ENCODE measurements at places on chromosomes 2 and 18.

- no peak for DNase-seq
Measured at GRCh38 chr2:158533009-158533408, 76.3 kb downstream of the PKP4 start.

- no peak for DNase-seq
Measured at GRCh38 chr2:66982766-66983165, 414.4 kb upstream of the ETAA1 start.

GRCh38 chr2:43481927-43482542 is 113.8 kb downstream of the THADA start:
- no peak for DNase-seq

DNA sequence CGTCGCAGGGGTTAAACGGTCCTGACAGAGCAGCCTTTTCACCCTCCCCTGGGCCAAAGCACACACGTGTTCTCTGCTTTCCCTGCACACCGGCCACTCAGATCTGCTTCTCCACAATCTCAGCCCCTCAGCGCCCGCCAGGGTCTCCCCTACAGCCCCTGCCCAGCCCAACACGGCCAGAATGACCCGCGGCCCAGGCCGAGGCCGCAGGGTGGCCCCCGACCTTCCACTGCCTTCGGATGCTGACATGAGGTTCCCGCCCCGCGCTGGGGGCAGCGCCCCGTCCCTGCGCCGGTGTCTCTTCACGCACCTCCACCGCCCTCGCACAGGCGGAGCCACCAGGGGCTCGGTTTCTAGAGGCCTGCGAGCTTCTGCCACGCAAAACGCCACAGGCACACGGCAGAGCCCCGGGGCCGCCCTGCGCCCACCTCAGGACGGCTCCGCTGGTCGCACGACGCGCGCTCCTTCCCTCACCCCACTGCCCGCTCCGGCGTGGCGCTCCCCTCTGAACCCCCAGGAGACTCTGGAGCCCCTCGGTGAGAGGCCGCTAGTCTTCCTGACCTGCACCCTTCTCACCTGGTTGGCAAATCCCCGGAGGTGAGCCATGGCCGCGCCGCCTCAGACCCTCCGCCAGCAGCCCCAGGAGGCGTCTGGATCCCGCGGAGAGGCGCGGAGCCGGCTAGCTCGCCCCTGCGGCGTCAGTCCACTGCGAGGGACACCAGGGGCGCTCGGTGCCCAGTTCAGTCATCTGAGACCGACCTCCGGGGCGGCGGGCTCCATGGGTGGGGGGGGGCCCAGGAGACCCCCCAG is 749 bp downstream of the STK25 start:
- DNase-seq: peak; percentile 1

DNA sequence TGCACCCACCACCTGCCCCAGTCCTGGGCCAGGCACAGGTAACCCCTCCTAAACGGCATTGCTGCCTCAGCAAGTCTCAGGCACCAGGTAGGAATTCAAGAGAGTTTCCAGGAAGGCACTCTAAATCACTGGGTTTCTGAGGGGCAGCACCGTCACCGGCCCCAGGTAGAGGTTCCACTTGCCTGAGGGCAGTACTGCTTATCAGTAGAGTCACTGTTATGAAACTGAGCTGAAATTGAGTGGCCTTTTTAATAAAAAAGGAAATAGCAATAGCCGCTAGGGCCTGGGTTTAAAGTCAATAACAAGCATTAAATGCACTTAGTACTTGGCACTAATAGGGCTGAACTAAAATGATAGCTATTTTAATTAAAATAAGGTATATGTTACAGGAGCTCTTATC is 653.7 kb downstream of the METTL4 start:
- no peak for DNase-seq

GRCh38 chr2:71826299-71826698 is 321.4 kb downstream of the CYP26B1 start:
- no peak for DNase-seq

All from stimulated activated CD8-positive, alpha-beta memory T cell treated with anti-CD3 and anti-CD28 coated beads, Interleukin-15, amount 100 ng/mL, for 1 hour (primary cell).